Frontal cortex (tissue), 4 donors: ENCODE measurements at places on chromosomes 12 and 14.

DNA sequence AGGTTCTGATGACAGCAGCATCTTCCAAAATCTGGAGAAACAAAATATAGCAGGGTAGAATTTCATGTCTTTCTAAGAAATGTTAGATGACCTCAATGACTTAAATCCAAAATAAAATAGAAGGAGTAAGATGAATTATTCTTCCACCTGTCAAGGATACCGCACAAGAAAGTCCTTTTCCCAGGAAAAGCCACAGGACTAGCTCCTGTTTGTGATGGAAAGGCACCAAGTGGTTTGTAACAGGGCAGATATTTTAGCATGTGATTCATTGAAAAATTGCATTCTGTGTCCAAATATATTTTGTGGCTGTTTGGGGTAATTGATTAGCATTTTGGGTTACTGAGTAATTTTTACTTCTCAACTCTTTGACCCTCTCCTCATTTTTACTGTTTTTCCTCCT lies 2.7 kb downstream of the CD163L1 start:
- no peak for DNase-seq

DNA sequence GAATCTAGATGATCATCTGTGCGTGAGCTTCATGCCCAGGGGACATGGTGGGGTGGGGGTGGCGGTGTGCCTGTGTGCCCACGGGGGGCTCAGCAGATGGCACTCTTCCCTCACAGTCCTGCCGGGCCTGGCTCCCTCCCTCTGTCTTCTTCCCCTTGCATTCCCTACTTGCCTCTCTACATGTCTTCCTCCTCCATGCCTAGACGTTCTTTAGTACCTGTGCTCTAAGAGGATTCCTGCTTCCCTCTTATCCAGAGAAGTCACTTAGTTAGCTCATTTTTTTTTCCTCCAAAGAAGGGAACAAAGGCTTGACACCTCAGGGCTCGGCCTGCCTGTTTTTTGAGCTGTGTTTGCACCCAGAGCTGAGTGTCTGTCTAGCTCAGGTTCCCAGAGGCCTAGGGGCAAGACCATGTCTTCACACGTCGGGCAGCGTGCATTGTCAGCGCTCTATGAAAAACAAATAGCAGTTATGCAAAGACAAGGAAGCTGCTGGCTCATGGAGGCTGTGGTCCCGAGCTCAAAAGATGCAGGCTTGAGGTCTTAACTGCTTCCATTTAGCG lies 48.8 kb downstream of the NINJ2 start:
- DNase-seq = no peak

GRCh38 chr14:91138511-91139359 lies 24.9 kb downstream of the DGLUCY start:
- no peak for DNase-seq

DNA sequence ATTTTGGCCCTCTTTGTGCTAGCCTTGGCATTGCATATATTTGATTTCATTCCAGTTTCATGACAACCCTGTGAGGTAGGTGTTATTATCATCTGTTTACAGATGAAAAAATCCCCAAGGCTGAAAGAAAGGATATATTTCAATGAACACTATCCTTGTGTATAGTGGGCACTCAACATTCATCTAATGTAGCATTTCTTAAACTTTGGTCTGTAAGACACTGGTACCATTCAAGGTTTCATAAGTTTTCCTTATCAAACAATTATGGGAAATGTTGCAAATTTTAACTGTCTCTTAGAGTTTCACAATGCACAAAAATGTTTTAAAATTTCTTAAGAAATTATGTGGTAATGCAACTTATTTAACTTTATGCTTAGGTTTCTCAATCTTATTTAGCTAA lies 44.3 kb downstream of the ATP23 start:
- no peak for DNase-seq

DNA sequence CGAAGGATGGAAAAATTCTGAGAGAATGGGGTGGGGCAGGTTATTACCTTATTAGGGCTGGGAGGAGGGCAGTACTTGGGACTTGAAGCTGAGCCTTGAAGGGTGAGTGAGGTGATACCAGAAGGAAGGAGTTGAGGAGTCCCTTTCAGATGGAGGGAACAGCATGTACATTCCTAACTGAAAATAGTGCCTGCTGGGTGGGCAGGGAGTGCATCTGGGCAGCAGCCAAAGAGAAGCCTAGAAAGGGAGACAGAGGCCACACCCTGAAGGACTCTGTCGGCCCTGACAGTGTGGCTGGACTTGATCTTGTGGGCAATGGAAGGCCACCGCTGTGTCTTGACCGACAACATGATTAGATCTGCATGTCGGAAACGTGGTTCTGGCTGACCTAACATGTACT lies 147.6 kb downstream of the NDUFA12 start:
- no peak for DNase-seq

- no peak for DNase-seq
Measured at GRCh38 chr14:102939820-102940561, 17.5 kb downstream of the AMN start.

DNA sequence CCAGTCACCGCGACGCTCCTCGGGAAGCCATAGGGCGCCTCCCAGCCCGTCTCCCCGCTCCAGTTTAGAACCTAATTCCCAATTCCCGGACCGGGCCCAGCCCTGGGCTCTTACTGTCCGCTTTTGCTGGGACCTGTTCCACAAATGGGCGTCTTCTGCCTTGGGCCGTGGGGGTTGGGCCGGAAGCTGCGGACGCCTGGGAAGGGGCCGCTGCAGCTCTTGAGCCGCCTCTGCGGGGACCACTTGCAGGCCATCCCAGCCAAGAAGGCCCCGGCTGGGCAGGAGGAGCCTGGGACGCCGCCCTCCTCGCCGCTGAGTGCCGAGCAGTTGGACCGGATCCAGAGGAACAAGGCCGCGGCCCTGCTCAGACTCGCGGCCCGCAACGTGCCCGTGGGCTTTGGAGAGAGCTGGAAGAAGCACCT lies 797 bp downstream of the UNG start:
- DNase-seq = no peak

- DNase-seq = no peak
Measured at GRCh38 chr14:68793734-68794129, 865 bp upstream of the ZFP36L1 start.

GRCh38 chr12:105113094-105113493 lies 5.6 kb downstream of the WASHC4 start:
- DNase-seq = no peak

- no peak for DNase-seq
Measured at GRCh38 chr12:32917094-32917611, 20.6 kb upstream of the PKP2 start.

DNA sequence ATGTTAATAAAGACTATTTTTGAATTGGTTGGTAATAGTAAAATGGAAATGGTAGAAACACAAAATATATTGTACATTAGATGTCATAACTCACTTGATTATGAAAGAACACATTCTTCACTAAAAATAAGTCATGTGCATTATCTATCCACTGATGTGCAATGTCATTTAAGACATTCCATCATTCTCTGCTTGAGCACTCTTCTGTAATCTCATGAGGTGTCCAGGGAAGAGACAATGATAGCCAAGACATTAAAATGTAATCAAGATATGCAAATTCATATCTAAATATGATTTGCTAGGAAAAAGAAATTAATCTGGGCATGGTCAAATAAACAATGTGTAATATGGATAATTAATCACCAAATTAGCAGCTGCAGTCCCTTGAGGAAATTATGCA lies 422.5 kb downstream of the BTG1 start:
- DNase-seq = no peak

DNA sequence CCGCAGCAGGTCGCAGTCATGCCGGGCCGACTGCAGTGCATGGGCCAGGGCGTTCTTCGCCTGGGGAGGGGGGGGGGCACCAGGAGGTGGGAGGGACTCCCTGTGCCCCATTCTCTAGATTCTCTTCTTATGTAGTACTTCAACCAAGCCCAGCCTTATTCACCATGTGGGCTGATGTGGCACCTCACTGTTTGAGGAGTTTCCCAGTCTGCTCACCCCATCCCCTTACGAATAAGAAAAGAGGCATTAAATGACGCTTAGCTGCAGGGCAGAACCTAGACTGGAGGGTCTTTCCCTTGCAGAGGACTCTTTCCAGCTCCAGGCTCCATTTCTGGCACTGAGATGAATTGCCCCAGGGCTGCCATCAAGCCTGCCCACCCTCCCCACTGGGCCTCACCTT lies 12.2 kb downstream of the CMTM5 start:
- no peak for DNase-seq

GRCh38 chr14:53409969-53410368 lies 256.8 kb upstream of the DDHD1 start:
- no peak for DNase-seq
